ENCODE measurements at places on chromosomes 1 and 21. TPM values are rescaled to one million over a fixed set of nuclear protein-coding genes. Genes with fewer than 3 reads are reported as not detected.

- DNase-seq = no peak
Measured at GRCh38 chr21:44593598-44594405, 1.5 kb upstream of the KRTAP10-6 start.

GRCh38 chr1:246748006-246748405 lies 23.8 kb downstream of the SCCPDH start:
- no peak for DNase-seq

- DNase-seq = no peak
Measured at GRCh38 chr1:175656416-175656815, 87.0 kb downstream of the TNR start.

- no peak for DNase-seq
Measured at GRCh38 chr1:60937720-60938119, 144.6 kb upstream of the NFIA start.

GRCh38 chr1:53176452-53177208 lies 20.0 kb upstream of the CPT2 start:
- peak; percentile 55 for DNase-seq

- DNase-seq = peak; percentile 65
Measured at GRCh38 chr1:96722161-96722922, 758 bp downstream of the PTBP2 start.

DNA sequence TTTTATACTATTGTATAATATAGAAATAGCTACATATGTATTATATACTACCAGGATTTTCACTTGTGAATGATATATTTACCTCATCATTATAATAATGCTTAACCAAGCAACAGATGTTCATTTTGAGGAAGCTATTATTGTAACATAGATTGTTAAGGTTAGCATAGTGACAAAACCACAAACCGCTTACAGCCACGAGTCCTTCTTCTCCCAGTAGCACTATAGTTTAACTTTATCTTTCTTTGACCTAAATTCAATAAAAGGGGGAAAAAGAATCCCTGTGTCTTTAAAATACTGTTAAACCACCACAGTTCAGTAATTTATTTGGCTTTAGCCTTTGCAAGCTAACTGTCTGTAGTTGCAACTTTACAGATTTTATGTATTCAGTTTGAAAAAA lies 1039.4 kb upstream of the B3GALT2 start:
- DNase-seq = no peak

GRCh38 chr1:150056407-150056806 lies 11.2 kb upstream of the VPS45 start:
- no peak for DNase-seq

- DNase-seq = no peak
Measured at GRCh38 chr1:182281541-182281940, 110.0 kb downstream of the GLUL start.

- no peak for DNase-seq
Measured at GRCh38 chr1:108182959-108183700, 17.0 kb downstream of the SLC25A24 start.

DNA sequence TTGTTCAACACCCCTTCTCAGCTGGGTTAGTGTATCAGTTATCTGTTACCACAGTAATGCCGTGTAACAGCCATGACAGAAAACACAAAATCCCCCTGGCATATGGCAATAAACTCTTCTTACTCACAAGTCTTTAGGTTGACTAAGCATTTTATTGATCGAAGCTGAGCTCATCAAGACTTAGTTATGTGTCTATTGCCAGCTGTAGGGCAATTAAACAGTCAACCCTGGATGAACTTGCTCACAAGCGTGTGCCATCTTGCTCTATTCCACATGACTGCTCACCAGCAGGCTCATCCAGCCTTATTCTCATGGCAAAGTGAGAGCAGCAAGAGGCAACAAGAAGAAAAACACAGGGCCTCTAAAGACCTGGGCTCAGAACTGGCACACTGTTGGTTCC lies 333.8 kb upstream of the PTBP2 start:
- no peak for DNase-seq

DNA sequence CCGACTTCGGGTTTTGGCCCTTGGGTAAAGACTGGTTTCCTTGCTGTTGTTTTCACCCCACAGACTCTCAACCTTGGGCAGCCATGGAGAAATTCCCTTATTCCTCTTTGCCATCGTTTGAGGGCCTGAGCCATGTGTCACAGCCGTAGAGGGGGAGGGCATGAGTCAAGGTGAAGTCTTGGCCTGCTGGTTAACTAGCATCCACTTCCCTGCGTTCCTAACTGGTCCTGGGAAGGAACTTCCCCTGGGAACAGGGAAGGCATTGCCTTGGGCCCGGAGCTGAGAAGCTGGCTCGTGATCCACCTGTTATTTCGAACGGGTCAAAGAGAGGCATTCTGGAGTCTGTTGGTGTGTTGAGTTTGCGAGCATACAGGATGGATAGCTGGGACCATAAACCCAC lies 464.9 kb downstream of the CAMTA1 start:
- DNase-seq = no peak

- no peak for DNase-seq
Measured at GRCh38 chr1:165610866-165611265, 20.2 kb upstream of the MGST3 start.

GRCh38 chr1:33219886-33220661 lies 36.2 kb upstream of the ZNF362 start:
- no peak for DNase-seq

- DNase-seq = no peak
Measured at GRCh38 chr1:37146071-37146470, 111.8 kb upstream of the GRIK3 start.

DNA sequence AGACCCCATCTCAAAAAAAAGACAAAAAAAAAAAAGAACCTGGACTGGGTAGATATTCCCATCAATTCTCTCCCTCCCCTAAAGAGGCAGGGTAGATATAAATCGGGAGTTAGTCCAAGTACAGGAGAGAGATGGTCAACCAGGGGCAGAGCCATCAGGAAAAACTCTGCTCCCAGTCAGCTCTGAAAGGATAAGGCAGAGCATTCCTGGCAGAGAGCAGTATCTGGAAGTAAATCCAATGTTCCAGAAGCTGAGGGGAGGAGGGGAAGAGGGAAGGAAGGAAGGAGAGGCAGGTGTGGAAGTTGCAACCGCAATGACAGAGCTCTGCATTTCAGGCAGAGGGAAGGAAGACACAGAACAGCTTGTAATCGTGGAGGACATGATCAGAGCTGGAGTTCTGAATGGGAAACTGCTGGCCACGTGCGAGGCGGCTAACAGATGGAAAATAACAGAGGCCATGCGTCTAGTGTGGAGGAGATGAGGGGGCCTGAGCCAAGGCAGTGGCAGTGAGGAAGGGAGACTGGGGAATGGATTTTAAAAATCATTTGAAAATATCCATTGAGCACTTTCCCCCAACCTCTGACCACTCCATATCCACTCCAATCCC lies 15.3 kb upstream of the VWA5B1 start:
- no peak for DNase-seq

DNA sequence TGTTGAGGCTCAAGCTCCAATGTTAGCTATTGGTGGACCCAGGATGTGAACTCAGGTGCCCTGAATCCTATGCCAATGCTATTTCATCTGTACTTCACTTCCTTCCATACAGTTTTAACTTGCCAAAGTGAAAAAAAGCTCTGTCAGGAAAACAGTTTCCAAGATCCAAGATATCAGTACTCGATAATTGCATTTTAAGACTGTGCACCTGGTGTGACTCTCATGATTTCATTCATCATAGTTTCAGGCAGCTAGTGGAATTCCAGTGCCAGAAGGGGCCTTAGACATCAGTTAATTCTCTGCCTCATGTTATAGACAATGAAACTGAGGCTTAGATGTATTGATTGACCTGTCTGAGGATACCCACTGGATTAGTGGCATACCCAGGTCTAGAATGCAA lies 26.5 kb upstream of the LEPR start:
- DNase-seq = no peak

DNA sequence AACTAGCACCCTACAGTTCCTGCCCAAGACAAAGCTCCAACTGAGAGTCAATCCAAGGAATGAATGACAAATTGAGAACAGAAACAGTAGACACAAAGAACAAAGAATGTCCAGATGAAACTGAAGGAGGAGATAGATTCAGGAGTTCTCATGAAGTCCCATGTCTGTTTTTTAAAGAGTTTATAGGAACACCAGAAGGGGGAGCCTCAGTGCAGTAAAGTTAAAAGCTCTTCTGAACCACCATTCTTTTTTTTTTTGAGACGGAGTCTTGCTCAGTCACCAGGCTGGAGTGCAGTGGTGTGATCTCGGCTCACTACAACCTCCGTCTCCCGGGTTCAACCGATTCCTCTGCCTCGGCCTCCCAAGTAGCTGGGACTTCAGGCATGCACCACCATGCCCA lies 323.6 kb downstream of the MRPL39 start:
- no peak for DNase-seq

DNA sequence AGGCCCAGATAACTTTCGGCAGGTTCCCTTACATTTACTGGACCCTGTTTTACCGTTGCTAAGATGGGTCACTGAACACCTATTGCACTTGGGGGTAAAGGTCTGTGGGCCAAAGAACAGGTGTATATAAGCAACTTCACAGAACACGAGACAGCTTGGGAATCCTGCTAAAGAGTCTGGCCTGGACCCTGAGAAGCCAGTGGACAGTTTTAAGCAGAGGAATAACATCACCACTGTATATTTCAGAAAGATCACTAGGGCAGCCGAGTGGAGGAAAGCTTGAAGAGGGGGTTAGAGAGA lies 54.4 kb downstream of the LAMC2 start:
- DNase-seq = no peak

GRCh38 chr1:234093741-234094140 lies 189.3 kb downstream of the SLC35F3 start:
- peak; percentile 60 for DNase-seq

DNA sequence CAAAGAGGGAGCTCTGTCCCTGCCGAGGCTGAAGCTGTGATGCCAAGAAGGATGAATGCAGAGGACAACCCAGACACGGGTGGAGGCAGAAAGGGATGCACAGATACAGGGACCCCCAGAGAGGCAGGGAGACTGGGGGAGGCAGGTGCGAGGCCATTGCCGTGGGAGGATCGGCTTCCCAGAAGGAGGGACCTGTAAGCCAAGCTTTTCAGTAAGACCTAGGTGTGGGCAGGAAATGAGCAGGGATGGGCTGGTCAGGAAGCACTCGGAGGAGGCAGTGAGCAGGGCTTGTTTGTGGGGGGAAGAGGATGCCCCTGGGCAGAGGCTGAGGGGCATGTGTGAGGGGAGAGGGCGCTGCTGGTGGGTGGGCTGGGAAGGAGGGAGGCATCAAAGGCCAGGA lies 67.7 kb upstream of the WNT4 start:
- no peak for DNase-seq

DNA sequence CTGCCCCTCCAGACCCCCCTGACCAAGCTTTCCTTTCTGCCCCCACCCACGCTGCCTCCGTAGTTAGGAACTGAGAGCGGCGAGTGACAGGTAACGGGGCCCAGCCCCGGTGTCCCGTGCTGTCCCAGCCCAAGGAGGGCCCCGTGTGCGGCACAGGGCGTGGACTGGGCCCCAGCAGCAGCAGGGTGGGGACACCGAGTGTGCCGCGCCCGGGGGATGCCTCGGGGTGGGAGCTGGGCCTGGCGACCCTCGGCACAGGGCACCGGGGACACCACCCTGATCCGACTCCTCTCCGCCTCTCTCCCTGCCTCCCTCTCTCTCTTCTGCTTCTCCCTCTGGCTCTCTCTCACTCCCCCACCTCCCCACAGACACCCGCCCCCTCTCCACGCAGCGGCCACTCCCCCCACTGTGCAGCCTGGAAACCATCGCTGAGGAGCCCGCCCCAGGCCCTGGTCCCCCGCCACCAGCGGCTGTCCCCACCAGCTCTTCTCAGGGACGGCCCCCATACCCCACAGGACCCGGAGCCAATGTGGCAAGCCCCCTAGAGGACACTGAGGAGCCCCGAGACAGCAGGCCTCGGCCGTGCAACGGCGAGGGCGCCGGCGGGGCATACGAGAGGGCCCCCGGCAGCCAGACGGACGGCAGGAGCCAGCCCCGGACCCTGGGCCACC lies 22.7 kb downstream of the PANK4 start:
- DNase-seq = no peak

GRCh38 chr1:26529655-26530409 lies at the start of gene RPS6KA1:
RPS6KA1 (plus strand) TSS chr1:26529761; CDS start chr1:26529921, 160 bp downstream.
- DNase-seq = peak; percentile 77

GRCh38 chr21:35227786-35228185 lies 178.7 kb upstream of the RUNX1 start:
- DNase-seq = no peak

DNA sequence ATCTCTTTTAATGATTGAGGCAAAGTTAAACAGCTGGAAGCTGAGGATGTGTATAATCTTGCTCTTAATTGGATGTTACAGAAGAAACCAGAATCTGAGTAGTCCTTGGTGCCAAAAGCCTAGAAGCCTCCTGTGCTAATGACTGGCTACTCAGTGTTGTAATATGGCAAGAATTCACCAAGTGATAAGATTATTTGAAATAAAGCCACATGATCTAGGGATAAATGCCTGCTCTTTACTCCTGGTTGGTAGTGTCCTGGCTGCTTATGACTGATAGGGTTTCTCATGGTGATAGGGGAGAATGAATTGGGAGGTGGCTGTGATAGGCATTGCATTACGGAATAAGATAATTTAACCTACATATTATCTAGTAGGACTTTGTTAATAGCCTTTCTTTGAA lies 13.6 kb upstream of the MAB21L3 start:
- DNase-seq = no peak

DNA sequence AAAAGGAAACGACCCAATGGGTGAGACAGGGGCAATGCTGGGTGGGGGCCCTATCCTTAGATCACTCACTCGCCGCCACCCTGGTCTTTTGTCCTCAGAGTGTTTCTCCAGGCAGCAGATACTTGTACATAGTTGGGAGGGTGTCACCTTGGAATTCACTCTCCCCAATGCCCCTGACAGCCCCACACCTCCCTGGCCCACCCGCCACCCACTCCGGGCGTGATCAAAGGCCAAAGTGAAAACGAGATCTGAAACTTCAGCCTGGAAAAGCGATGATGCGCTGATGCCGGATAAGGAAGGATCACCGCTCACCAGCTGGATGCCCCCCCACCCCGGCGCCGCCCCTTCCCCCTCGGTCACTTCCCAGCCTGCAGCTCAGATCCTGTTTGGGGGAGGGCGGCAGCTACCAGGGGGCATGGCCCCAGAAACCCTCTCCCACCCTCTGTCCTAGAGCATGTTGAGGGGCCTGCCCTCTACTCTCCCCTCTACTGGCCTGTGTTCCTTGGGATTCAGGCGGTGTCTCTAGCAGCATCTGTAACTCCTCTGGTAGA lies 33.6 kb upstream of the CASZ1 start:
- DNase-seq = no peak

GRCh38 chr1:8722366-8722765 lies 95.1 kb downstream of the RERE start:
- no peak for DNase-seq

- no peak for DNase-seq
Measured at GRCh38 chr21:40568807-40569206, 278.2 kb downstream of the DSCAM start.

GRCh38 chr1:202935844-202936243 lies 8.8 kb upstream of the KLHL12 start:
- DNase-seq = no peak

Gene TRIM58
- 7.5 TPM for total RNA-seq

Gene PPP1R8
- total RNA-seq = 57.7 TPM

Gene SAMD13
- 6.6 TPM for total RNA-seq

Gene BSDC1
- total RNA-seq = 160 TPM

Gene GIPC2
- total RNA-seq = 2.4 TPM

Gene ZNF695
- total RNA-seq = 4.6 TPM

Gene LORICRIN
- total RNA-seq = 0.25 TPM

Gene DNALI1
- 50.5 TPM for total RNA-seq

Gene RGS18
- 0.79 TPM for total RNA-seq

Gene FLG2
- 0.31 TPM for total RNA-seq

Gene KRTAP12-3
- not detected for total RNA-seq

Gene ADGRB2
- 18.0 TPM for total RNA-seq

Gene OPRD1
- 0.63 TPM for total RNA-seq

Gene SH2D5
- total RNA-seq = 5.8 TPM

Gene RIPPLY3
- 0.31 TPM for total RNA-seq

Measured in testis (tissue), 5 donors.